ENCODE measurements at places on chromosomes 1 and 21.

DNA sequence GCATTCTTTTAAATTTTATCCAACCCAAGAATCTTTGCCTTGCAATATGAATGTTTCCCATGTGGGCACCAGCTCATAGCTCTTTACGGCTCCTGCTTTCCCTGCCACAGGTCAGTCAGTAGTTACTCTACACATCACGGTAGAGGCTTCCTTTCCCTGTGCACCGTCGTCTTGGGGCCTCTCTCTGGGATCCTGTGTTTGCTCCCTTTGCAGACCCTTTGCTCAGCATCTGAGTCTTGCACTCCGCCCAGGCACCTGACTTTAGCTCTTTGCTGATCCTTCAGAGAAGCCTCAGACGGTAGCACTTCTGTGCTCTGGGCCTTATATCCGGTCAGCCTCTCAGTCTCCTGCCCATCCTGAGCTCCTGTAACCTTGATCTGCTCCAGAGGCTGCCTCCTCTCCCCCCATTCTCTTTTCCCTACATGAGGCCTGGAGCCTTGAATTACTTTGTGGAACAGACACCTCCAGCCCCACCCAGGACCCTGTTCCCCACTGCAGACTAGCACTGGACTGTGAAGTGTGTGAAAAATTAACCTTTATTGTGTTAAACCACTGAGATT is 183.5 kb upstream of the HMGB4 start:
- DNase-seq = no peak

- DNase-seq = no peak
Observed at GRCh38 chr1:156155756-156156510, 2.5 kb downstream of the SEMA4A start.

GRCh38 chr1:4613606-4614370 is 40.6 kb upstream of the AJAP1 start:
- no peak for DNase-seq

DNA sequence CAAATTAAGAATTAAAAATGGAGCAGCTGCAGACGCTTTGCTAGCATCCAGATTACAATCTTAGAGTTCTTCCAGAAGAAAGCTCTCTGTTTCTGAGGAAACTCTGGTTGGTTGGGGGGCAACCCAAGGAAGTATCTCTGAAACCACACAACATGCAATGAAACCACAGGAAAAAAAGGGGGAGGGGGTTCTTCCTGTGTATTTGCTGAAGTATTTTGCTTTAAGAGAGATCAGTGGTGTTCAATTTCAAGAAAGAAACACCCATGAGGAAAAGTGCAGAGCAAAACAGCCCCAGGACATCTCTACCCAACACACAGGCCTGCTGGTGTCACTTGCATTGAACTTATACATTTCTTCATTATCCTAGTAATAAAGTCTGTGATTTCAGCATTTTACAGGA is 19.7 kb upstream of the TIAM1 start:
- DNase-seq = no peak

GRCh38 chr1:207067185-207067584 is 14.1 kb downstream of the PFKFB2 start:
- DNase-seq = no peak

- DNase-seq = no peak
Observed at GRCh38 chr1:24735509-24736375, 9.5 kb upstream of the CLIC4 start.

DNA sequence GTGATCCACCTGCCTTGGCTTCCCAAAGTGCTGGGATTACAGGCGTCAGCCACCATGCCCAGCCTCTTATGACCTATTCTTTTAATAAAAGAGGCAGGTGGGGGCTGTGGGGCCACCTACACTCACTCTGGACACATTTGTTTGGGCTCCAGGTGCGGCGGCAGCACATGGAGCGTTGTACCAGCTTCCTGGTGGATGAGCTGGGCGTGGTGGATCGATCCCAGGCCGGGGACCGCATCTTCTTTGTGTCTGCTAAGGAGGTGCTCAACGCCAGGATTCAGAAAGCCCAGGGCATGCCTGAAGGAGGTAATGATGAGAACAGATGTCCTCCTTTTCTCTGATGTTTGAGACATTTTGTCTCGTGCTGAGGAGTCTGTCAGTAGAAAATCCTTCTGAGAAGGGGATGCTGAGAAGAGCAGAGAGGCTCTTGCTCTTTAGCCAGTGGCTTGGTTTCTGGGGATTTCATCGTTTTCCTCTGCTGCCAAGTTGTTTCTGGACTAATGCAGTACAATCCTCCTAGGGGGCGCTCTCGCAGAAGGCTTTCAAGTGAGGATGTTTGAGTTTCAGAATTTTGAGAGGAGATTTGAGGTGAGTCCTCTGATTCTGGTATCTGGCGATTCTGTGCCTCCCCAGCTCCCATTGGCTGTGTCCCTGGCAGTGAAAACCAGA is 17.9 kb upstream of the MIIP start:
- no peak for DNase-seq

- DNase-seq = no peak
Observed at GRCh38 chr1:213724640-213725536, 262.9 kb upstream of the PROX1 start.

DNA sequence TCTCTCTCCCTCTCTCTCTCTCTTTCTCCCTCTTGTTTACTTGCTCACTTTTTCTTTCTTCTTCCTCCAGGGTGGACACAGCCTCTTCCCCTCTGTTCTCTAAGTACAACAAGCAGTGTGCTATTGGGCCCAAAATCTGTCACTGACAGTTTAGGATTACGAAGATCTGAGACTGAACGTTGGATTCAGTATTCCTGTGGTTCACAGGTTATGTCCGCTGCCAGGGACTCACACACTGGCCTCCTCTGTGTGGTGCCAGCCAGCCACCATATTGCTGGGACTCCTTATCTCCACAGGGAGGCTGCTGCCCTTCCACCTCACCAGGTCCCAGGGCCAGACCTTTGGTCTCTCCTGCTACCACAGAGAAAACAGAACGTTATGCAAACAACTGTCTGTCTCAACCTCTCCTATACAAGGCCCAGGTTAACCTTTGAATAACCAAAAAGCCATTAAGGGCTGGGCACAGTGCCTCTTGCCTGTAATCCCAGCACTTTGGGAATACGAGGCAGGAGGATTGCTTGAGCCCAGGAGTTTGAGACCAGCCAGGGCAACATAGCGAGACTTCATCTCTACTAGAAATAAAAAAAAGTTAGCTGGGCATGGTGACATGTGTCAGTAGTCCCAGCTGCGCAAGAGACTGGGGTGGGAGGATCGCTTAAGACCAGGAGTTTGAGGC is 171.9 kb upstream of the RAB4A start:
- no peak for DNase-seq

- DNase-seq = no peak
Observed at GRCh38 chr1:116680752-116681151, 13.2 kb upstream of the IGSF3 start.

DNA sequence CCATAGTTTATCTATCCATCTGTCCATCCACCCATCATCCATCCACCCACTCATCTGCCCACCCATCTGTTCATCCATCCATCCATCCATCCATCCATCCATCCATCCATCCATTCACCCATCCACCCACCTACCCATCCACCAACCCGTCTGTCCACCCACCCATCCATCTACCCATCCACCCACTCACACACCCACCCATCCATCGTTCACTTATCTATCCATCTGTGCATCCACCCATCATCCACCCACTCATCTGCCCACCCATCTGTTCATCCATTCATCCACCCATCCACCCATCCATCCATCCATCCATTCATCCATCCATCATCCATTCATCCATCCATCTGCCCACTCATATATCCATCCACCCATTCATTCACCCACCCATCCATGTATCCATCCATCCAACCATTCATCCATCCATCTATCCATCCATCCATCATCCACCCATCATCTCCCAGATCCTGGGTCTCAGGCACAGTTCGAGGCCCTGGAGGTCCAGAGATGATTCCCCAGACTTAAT is 88.2 kb upstream of the WNT4 start:
- no peak for DNase-seq

- no peak for DNase-seq
Observed at GRCh38 chr1:235573880-235574279, 69.6 kb upstream of the B3GALNT2 start.

DNA sequence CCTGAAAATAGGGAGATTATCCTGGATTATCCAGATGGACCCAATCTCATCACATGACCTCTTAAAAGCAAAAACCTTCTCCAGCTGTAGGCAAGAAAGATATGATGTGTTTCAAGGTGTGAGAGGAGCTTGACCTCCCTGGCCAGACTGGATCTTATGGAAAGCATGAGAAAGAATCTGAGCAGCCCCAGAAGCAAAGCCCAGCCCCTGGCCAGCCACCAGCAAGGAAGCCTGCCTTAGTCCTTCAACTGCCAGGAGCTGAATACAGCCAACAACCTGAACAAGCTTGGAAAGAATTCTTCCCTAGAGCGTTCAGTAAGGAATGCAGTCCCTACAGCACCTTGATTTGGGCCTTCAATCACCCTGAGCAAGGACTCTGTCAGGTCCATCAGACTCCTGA is 375.0 kb upstream of the CHRM3 start:
- DNase-seq = no peak

DNA sequence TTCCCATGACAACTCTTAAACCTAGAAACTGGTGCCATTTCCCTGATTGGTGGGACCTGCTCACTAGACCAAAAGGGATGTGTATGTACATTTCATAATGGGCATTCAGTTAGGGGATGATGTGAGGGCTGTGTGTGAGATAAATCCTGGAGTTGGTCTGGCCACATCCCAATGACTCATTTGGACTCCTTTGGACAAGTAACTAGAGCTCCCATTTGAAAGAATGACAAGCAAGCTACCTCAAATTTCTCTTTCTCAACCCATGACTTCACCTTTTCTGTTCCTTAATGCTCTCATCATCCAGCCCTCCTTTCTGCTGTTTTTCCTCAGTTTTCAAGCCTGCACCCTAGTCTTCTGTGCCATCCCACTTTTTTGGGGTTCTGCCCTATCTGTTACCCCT is 27.9 kb downstream of the EBNA1BP2 start:
- no peak for DNase-seq

GRCh38 chr1:183792300-183792699 is 12.6 kb upstream of the RGL1 start:
- DNase-seq = no peak

- DNase-seq = no peak
Observed at GRCh38 chr1:99170516-99170915, 93.8 kb upstream of the PLPPR4 start.

DNA sequence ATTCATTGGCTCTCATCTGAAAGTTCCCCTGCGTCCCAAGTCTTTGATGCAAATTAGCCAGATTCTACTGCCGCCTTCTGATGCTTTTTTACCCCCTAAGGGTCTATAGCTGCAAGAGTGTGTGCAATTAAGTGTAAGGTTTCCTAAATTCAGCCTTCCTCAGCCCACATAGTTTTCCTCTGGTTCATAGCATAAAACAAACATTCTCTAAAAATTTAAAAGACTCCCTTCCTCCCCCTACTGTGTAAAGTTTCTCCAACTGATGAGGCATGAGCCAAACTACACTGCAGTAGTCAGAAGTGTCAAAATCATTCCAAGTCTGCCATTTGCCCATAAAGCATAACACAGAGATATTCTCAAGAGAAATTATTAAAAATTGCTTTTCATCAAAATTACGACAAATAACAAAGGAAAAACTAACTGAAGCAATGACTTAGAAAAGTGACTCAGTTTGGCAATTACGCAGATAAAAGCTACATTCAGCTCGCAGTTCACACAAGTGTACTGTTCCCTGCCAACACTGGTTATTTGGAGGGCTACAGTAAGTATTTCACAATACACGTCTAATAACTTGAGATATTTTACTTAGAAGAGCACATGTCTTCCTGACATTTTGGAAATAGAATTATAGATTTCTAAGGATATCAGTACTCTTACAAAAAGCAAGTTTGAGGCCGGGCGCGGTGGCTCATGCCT is 15.4 kb downstream of the KCNH1 start:
- DNase-seq = no peak

DNA sequence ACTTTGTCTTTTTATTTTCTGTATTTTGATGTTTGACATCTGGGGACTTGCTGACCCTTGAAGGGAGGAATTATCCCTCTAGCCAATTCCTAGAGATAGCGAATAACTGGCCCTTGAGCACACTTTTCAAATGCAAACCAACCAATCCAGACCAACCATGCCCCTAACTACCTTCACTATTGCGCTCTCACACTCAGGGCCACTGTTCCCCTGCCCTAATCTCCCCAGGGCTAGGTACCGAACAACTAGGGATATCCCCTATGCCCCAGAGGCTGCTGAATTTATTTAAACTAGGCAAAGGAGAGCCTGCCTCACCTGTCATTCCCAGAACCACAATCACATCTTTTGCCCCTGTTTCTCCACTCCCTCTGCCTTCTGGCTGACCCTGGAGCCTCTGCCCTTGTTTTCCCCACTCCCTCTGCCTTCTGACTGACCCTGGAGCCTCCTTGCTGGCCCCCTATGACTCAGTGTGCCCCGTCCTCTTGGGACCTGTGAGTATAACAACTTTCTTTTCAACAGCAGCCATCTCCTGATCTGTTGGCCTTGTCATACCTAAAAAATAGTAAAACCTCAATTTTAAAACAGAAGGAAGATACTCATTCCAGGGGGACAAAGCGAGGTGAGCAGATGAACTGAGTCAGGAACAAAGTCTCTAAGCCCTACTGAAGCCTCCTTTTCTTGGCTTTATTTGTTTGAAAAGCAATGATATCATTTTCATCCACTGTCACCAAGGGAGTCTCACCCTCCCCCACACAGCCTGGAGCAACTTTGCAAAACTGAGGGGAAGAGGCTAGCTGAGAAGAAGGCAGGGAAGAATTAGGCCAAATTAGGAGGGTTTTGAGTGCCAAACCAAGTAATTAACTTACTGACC is 115.5 kb downstream of the NMNAT2 start:
- no peak for DNase-seq

DNA sequence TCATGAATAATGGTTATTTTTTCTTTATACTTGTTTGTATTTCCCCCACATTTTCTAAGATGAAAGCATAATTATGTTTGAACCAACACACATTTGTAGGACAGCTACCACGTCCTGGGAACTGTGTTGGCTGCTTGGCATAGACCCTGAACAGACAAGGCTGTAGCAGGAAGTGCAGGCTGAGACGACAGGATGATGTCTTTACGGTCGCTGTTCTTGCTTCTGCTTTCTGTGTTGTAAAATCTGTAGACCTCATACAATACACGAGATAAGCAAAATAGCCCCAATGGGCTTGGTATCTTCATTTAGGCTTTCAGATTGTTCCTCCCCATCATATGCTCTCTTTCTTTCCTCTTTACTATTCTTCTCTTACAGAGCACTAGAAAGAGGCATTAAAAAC is 23.3 kb upstream of the OTUD3 start:
- DNase-seq = no peak

DNA sequence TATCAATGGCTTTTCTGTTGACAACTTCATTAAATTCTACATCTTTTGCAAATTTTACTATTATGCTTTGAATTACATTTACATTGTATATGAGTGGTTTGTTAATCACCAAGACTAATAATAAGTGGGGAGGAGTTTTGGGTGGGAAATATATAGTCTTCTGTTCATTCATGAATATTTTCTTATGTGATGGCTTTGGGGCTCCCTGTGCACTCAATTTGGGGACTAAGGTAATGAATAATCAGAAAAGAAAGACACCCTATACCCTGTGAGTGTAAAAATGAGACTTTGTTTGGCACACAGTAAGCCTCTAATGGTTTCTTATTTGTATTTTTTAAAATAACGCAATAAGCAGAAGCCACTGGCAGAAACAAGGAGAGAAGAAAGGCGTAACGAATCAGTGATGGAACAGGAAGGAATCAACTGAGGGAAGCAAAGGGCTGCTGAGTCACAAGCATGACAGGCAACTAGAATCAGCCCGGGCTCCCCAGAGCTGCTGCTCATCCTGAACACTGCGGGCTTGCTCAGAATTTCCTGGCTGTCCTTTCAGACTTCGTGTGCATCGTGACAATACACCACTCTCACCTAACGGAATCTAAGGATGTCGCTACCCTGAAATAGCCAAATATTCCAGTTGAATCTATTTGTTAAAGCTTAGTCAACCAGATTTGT is 20.8 kb upstream of the RGS2 start:
- DNase-seq = no peak
